ENCODE measurements at places on chromosomes 13 and 19.
A peak's percentile ranks its signal among the peaks of the same experiment; 100 is the strongest.

DNA sequence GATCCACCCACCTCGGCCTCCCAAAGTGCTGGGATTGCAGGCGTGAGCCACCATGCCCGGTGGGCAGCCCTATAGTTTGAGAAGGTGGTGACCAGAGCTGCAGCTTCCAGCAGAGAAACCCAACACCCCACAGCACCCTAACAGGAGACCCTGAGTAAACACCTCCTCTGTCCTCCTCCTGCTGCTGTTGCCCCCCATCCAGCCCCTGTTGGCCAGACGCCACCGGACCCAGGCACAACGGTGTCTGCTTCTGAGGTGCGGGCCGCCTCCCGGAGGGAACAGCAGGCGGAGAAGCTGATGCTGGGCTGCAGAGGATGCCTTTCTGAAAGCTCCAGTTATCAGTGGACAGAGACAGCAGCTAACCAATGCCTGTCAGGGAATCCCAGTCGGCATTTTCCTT, 175.5 kb downstream of the COL4A1 start:
- no peak for DNase-seq

- no peak for DNase-seq
Observed at GRCh38 chr19:17441241-17442021, 7.0 kb downstream of the TMEM221 start.

DNA sequence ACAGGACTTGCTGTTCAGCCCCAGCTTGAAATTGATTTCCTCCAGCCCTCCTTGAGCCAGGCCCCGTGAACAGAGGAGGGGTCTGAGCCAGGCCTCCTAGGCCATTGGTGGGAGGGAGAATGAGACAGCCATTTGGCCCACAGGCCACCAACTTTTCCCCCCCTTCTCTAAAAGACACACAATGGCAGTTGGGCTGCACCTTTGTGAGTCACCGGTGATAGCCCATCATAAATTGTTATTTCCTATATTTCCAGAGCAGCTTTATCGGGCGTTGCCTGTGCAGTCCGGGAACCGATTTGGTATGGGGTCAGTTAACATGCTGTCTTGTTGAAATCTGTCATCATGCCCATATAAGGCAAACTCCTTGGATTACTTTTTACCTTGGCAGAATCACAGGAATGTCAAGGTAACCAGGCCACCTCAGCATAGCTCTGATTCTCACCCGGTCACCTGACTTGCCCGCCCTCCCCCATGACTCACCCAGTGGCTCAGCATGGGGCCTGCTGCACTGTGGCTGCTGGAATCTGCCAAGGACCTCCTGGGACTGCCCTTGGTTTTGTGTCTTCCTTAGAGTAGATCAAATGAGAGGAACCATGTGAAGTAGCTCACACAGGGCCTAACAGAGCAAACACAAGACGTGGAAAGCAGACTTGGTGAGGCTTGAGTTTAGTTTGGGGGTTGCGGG, 36.1 kb downstream of the ACTN4 start:
- no peak for DNase-seq

DNA sequence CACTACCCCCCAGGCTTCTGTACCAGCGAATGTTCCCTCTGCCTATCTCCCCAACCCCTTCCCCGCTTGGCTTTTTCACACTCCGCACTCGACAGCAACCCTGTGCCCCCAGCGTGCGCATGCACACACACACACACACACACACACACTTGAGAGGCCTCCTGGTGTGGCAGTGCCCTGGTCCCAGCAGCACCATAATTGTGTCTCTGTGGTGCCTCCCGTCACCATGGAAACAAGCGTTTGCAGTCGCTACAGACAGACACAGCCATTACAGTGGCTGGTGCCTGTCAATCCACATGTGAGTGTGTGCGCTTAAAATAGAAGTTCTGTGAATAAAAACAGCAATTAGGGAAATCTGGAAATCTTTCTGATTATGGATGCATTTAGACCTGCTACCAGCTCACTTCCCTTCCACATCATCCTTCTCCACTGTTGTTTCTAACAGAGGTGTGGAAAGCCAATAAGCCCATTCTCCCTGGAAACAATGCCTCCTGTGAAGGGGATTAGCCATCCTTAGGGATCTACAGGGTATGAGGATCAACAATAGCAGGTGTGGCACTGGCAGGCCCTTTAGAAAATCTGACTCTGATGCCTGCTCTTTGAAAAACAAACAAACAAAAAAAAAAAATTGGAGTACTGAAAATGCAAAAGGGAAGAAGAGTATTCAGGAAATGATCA, 146.3 kb downstream of the DCLK1 start:
- no peak for DNase-seq

DNA sequence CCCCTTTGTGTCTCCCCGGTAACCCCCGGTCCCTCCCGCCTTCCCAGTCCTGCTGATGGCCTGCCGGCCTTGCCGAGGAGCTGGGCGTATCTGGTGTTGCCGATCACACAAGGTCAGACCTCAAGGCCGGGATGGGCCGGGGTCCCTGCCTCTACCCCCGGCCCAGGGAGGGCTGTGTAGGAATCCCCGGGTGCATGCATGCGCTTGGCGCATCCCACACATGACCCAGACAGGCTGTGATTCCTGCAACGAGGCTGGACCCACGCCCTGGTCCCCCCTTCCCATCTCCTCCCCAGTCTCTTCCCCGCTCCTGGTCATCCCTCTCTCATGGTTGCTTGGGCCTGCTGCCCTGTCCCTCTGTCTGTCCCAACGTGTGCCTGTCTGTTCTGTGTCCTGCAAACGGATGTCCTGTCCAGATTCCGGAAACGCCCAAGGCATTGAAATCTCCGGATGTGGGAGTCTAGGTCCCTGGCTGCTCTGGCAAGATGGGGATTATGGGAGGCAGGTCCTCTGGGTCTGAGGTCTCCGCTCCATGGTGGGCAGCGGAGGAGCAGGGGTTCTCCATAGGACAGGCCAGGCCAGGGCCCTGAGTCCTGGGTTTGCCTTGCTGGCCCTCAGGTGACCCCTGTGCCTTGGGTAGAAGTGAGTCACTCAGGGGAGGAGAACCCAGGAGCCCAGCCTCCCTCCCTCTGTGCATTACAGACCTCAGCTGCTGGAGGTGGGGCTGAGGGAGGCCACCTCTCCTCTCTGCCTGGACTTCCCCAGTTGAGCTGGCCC, 1.6 kb downstream of the PKN1 start:
- DNase-seq = peak; percentile 5

- DNase-seq = no peak
Observed at GRCh38 chr13:102405499-102406100, 3.8 kb upstream of the FGF14 start.

GRCh38 chr19:35177377-35178274, 23.1 kb downstream of the FXYD5 start:
- DNase-seq = no peak

- DNase-seq = no peak
Observed at GRCh38 chr13:112245179-112245724, 130.9 kb upstream of the SPACA7 start.

GRCh38 chr13:42328672-42329071, 56.7 kb downstream of the AKAP11 start:
- no peak for DNase-seq

DNA sequence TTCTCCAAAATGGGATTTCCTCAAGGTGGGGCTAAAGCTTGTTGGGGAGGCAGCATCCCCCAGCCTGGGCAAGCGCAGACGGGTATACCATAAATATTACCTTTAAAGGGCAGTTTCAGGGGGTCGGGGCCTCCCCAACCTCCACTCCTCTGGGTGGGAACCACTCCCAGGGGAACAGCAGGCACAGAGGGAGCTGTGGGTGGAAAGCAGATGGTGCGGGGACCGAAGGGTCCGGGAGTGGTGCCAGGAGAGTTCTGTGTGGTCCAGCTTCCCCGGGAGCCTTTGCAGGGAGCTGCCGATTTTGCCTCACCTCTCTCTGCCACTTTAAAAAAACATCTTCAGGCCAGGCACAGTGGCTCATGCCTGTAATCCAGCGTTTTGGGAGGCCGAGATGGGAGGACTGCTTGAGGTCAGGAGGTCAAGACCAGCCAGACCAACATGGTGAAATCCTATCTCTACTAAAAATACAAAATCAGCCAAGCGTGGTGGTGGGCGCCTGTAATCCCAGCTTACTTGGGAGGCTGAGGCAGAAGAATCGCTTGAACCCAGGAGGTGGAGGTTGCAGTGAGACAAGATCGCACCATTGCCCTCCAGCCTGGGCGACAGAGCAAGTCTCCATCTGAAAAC, 5.5 kb downstream of the MAST3 start:
- DNase-seq = no peak

GRCh38 chr13:104949840-104950740, 1585.4 kb downstream of the EFNB2 start:
- DNase-seq = no peak

- DNase-seq = no peak
Observed at GRCh38 chr13:109584844-109585361, 201.5 kb downstream of the IRS2 start.

DNA sequence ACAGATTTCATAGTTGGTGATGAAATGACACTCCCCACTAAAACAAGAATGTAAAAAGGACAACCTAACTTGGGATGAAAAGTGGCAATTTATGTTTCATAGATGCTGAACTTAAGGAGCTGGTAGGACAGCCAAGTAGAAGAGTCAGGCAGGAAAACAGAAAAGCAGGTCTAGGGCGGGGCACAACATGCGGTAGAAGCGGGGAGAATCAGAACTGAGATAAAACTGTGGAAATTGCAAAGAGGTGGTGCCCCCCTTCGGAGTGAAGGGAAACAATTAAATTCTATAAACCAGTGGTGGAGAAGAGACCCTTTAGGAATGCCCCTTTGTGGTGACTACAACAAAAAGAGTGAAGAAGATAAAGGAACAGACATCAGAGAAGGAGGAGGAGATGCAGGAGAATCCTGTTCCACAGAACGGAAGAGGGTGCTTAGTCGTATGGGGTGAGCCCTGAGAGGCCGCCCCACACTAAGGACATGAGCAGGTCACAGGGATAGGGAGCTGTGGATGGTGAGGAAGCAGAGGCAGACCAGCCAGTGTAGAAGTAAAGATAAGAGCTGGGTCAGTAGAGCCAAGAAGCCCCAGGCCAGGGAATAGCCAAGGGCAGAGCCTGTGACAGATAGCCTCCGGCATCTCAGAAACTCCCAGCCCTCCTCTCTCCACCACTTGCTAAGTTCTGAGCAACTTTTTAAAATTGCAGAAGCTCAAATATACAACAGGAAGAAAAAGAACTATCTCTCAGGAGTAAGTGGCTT, 100.3 kb upstream of the DOCK9 start:
- no peak for DNase-seq

Data from AG09309 (cell line).